ENCODE measurements at places on chromosomes 1 and 21.

DNA sequence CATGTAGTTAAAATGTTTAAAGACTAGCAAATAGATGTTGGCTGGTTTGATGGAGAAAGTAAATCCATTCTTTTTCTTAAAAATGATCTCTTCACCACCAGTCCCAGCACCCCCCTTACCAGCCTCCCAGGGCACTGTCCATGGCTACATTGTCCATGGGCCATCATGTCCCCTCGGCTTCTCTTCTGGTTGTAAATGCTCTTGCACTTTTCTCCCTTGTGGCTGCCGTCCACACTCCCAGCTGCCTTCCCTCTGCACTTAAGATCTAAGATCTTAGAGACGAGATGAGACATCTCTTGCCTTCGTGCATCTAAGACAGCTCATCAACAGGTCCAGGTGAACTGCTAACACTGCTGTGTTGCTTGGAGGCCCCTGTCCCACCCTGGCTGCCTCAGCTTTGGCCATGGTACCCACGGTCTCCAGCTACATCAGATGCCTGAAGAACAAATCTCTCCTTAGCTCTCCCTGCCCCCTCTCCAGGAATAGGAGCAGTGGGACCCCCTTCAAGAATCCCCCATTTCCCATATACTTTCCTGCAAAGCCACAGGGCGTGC is 11.1 kb downstream of the CAPN2 start:
- DNase-seq = no peak

DNA sequence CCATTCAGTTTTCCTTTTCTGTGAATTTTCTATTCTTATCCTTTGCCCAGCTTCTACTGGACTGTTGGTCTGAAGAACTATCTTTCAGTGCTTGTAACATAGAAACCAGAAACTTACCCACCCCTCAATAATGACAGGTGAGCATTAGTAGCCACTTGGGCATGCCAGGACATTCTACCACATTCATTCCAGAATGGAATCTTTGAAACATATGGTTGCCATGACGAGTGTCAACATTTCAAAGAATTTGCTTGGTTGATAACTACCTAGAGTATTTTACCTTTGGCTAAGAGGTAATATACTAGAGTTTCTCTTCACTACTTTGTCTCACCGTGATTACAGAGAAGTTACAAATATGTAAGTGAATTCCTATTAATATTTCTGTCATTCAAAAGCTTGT is at the start of gene MROH9:
Gene MROH9 (plus strand): TSS at position 304 of the 400 bp plus-strand sequence. CDS start 10,023 bp downstream, outside the sequence.
- DNase-seq = no peak

- no peak for DNase-seq
Measured at GRCh38 chr1:46599059-46599970, 4.8 kb downstream of the MKNK1 start.

- no peak for DNase-seq
Measured at GRCh38 chr1:243680860-243681259, 169.2 kb downstream of the AKT3 start.

GRCh38 chr1:3611170-3612019 is at the start of gene MEGF6:
Gene MEGF6 (minus strand): TSS chr1:3611508. CDS start chr1:3611268, 240 bp downstream.
- DNase-seq = peak; percentile 71

DNA sequence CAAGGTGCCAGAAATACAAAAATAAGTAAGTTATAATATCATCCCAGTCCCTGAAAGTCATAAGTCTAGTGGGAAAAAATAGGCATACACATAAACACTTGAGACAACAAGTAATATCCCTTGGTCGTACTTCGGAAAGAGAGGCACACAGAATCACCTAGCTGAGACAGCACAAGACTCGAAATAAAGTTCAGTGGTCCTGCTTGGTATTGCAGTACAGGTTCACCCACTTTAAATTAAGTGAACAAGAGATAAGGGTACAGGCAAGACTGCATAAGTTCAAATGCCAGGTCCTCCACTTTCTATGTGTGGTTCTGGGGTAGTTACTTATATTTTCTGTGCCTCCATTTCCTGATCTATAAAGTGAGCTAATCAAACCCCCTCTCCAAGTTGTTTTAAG is 47.6 kb downstream of the SEC16B start:
- no peak for DNase-seq

DNA sequence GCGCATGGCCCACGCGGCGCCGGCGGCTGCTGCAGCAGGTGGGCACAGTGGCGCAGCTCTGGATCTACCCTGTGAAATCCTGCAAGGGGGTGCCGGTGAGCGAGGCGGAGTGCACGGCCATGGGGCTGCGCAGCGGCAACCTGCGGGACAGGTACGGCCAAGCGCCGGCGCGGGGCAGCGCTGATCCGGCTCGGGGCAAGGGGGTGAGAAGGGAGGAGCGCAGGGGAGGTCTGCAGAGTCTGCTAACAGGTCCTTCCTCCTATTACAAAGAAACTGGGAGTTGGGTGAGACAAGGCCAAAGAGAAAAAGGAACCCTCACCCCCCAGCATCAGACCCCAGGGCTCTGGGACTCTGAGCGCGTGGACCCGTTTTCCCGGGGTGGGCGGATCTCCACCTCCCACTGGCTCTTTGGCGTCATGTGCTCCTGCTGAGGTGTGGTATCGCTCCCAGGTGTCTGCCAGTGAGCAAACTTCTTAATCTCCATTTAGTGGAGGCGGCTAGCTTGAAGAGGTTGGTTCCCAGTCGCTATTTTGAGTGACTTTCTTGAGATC is 431 bp downstream of the MTARC1 start:
- DNase-seq = peak; percentile 83

DNA sequence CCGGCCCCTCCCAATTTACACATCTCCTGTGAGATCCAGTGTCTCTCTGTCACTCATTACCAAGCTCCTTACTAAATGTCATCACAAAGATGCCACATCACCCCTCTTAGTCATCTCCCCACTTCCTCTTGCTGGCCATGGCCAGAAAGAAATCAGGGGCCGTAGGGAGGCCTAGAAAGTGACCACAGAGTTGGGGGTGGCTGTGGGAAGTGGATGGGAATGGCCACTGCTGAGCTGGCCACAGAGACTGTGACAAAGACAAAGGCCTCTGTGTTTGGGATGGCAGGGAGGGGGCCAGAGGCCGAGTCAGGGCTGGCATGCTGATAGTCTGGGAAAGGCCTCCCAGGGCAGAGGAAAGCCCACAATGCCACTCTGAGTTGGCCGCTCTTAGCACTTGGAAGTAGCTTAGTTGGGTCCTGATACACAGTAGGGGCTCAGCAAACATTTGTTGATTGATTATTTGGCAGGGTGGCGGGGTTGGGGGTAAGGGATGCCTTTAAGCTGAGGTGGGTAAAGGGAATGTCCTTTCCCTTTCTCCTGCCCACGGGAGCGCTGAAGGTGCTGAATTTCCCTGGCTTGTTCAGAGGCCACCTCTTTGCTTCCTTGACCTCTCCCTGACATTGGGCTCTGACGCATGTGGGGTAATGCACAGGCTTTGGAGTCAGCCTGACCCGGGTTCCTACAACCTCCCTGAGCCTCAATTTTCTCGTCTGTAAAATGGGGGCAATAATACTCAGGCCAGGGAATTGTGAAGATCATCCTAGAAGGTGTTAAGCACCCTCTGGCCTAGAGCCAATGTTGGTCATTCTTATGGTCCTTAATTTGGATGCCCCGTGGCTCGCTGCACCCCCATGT is 13.2 kb downstream of the NAV1 start:
- peak; percentile 55 for DNase-seq

DNA sequence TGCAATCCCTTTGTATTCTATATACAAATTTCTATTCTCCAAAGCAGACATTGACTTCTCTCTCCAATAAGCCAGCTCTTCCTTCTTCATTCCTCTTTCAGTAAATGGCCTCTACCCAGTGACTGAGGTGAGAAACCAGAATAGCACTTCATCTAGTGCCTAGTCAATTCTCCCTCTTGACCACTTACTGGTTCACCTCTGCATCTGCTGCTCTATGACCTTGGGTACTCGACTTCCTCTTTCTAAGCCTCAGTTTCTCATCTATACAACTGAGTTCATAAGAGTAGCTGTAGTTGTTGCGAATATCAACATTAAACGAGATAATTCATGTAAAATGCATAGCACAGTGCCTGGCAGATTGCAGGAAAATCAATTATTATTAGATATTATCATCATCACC is 12.4 kb downstream of the LYST start:
- no peak for DNase-seq

- DNase-seq = no peak
Measured at GRCh38 chr1:54819733-54820132, 18.6 kb upstream of the TTC22 start.

DNA sequence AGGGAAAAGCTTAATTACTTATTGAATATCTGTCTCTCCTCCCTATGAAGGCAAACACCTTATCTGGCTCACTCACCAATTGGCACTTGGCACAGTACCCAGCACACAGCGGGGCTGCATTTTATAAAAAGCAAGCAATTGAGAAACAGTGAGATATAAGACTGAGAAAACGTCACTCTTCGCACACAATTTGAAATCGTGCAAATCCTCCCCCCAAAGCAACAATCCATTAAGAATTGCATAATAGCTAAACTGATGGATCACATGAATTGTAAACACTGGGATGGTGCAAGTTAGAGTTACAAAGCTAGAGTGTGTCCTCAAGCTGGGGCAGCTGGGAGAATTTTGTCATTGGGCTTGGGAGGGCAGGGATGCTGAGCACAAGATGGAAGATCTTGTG is 27.1 kb downstream of the PRDX6 start:
- no peak for DNase-seq
